PC-9 (cell line): ENCODE measurements at places on chromosomes 2 and 18. TPM values are rescaled to one million over a fixed set of nuclear protein-coding genes. Genes with fewer than 3 reads are reported as not detected.

GRCh38 chr2:58158481-58158880, 82.6 kb downstream of the FANCL start:
- DNase-seq: no peak

- DNase-seq: peak; percentile 85
These were observed 108.3 kb upstream of the PPP1CB start for GRCh38 chr2:28643327-28643726.

- no peak for DNase-seq
These were observed 47.2 kb downstream of the MAP2 start for GRCh38 chr2:209471037-209471436.

DNA sequence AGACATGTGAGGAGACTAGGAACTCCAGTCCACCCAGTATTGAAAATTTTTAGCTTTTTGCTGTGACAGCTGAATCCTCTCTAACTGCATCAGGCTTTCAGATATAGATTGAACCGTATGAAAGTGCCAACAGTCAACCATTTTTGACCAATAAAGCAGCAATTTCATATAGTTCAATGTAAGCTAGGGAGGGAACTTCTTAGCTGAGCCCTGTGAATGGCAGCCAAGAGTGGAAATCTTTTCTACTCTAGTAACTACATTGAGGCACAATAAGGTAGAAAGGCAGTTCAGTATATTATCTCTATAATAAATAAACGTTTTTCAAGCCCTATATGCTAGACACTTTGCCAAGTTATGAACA, 96.3 kb upstream of the TANK start:
- DNase-seq: no peak

Gene SOX11
- total RNA-seq: not detected in 2 replicates

Gene POTEC
- not detected in 2 replicates for total RNA-seq

Gene SERPINB11
- total RNA-seq: not detected in 2 replicates

Gene ACTG2
- not detected in 2 replicates for total RNA-seq
